Mononuclear cell (primary cell): ENCODE measurements at places on chromosomes 16 and 17. TPM values are rescaled to one million over a fixed set of nuclear protein-coding genes. Genes with fewer than 3 reads are reported as not detected.

KAT7 gene
- 133 TPM for total RNA-seq

MYO15A gene
- 0.84 TPM for total RNA-seq

ZPBP2 gene
- total RNA-seq, result not detected

TP53TG3 gene
- not detected for total RNA-seq

SGF29 gene
- 18.4 TPM for total RNA-seq

PRDM7 gene
- total RNA-seq, result not detected

ACSM2A gene
- total RNA-seq, result not detected

TNFRSF13B gene
- total RNA-seq, result 2.2 TPM

ODAD4 gene
- total RNA-seq, result not detected

DHX40 gene
- total RNA-seq, result 85.1 TPM

CD300LG gene
- not detected for total RNA-seq

IL17C gene
- total RNA-seq, result 0.21 TPM

ZG16 gene
- not detected for total RNA-seq

TERB1 gene
- 0.42 TPM for total RNA-seq

TEX14 gene
- 0.31 TPM for total RNA-seq

NACA2 gene
- 0.31 TPM for total RNA-seq

SALL1 gene
- total RNA-seq, result not detected

MT1M gene
- total RNA-seq, result not detected
